ENCODE measurements at places on chromosomes 7 and 10.

GRCh38 chr10:69101451-69102095 is 13.7 kb downstream of the SRGN start:
- DNase-seq, result no peak

- DNase-seq, result no peak
Observed at GRCh38 chr7:79176859-79177477, 276.5 kb downstream of the MAGI2 start.

DNA sequence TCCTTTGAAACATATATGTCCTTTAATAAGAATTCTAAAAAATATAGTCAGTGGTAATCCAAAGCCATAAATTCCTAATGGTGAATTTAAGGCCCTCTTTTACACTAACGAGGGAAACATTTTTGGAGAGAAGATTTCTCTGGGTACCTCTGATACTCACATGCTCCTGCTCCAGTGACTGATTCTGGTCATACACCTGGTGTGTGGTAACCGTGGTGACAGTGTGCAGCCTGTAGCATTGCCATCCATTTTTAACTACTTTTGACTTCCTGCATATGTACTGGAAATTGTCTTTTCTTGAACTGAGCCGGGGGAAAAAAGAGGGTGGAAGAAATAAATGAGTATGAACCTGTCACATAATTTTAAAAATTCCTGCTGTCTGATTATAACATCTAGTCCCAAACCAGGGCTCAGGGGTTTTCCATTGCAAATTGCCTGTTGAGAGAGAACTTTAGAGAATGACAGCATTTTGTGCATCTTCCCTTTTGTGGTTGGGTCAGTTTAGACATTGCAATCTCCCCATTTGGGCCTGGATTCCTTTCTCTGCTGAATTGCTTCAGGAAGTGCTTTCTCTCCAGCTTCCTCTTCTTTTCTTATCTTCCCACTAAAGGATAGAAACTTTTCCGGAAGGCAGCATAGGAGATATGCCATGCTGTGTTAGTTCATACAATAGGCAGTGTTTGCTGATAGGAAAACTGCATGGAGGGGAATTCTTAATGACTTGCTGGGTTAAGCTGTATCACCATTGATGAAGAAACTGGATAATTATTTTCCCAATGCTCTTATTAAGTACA is 125.5 kb downstream of the GRM3 start:
- no peak for DNase-seq

DNA sequence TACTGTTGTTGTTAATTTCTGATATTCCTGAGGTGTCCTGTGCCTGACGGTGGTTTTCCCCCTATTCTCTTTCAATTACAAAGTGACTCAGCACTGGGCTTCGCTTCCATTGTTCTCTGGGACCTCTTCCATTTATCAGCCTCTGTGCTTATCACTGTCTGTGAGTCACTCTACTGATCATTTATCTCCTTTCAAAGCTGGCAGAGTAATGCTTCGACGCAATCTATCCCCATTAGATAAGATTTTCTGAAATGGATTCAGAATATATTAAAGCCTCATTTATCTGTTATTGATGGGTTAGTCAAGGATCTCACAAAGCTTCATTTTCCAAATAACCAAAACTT is 679.2 kb downstream of the SDK1 start:
- DNase-seq, result no peak

GRCh38 chr10:80608706-80609105 is 71.0 kb downstream of the SH2D4B start:
- no peak for DNase-seq

GRCh38 chr7:148261996-148262688 is 328.4 kb upstream of the C7orf33 start:
- DNase-seq, result no peak

GRCh38 chr7:151013356-151013732 is 10.9 kb downstream of the ATG9B start:
- DNase-seq, result no peak

Data from neural crest cell (in vitro differentiated cells).